C1 segment of cervical spinal cord (tissue), 14 donors: ENCODE measurements at places on chromosomes 4 and X.

DNA sequence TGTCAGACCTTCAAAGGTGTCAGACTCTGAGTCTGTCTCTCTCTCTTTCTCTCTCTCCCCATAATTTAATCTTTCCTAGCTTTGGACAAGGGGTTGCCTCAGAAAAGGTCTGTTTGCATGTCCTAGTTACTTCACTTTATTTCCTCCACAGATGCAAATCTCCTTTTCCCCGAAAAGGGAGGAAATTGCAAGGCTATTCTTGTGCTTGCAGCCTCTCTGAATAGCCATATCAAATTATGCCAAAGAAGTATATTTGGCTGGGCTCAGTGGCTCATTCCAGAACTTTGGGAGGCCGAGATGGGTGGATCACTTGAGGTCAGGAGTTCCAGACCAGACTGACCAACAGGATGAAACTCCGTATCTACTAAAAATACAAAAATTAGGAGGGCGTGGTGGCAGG, 145.6 kb upstream of the GATB start:
- no peak for DNase-seq

DNA sequence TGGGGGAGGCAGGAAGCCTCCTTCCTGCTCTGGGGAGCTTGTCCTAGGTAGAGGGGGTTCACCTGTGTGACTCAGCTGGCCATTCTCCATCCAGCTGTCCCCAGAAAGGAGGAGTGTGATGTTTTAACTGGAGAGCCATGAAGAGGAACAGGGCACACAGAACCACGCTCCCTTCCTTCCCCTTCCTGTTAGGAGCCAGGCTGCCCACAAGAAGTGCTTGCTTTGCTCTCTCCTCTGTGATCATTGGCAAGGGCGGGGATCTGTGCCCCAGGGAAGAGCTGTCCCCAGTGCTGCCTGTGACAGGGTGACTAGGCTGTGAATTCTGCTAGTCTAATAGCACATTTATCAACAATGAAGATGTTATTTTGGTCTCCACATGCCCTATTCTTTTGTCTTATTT, 169.6 kb upstream of the GATB start:
- DNase-seq = no peak

DNA sequence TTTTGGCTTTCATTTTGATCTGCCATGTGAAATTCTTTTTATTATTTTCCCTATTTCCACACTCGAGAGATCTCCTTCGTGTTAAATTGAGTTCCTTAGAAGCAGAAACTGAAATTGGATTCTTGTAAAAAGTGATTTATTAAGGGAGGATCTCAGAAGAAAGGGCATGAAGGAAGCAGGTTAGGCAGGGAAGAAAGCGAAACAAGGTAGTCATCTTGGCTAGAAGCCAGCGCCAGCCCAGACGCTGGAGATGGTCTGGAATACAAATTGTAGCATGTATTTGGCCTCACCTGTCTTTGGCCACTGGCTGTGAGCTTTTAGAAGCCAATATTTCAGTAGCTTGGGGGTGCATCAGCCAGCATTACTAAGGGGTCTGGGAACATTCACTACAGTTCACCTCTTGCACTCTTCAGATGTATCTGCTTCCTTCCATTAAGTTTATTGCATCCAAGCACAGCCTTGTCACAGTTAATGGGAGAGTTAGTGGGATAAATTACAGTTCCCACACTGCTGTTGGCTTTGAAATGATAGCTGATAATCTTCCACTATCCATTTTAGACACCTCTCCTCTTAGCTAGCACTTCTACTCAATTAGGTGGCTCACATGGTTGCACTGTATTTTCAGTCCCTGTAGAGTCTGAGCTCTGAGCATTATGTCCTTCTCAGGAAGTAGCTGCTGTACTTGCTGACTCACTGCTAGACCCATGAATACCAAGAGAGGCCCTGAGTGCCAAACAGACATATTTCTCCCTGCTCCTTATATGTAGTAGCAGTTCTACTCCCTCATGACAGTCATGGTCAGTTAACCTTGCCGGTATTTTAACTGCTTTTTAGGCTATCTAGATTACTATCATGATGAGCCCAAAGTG, 14.6 kb downstream of the GRXCR1 start:
- no peak for DNase-seq

DNA sequence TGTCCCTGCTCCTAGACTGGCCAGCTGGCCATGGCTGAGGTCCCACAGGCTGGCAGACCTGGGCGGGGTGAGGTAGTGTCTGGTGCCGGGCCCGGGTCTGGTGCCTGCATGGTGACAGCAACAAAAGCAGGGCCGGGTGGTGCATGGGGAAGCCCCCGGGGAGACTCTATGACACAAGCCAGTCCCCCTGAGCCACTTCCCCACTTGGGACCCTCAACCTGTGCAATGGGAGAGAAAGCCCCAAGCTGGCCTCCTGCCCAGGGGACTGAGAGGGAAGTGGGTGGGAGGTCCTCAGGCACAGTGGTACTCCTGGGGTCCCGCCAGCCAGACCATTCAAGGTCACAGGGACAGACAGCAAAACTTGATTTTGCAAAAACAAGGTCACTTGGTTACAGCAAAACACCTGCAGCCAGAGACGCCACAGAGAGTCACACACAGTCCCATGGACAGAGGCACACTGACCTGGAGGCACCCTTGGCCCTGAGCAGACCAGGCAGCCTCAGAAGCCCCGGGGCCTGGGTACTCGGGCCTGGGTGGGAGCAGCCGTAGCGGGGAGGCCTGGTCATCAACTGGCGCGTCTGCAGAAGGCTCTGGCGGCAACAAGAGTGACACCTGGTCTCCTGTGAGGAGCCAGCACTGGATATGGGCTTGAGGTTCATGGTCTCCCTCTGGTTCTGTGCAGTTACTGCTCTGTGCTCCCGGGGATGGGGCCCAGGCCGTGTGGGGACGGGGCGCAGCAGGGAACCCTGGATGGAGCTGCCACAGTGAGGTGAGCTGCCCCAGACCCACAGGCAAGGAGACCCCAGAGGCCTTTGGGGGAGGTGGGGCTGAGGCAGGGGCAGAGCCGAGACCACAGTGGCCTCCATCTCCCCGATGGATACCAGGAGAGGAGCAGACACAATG, 60.6 kb downstream of the HTRA3 start:
- no peak for DNase-seq

DNA sequence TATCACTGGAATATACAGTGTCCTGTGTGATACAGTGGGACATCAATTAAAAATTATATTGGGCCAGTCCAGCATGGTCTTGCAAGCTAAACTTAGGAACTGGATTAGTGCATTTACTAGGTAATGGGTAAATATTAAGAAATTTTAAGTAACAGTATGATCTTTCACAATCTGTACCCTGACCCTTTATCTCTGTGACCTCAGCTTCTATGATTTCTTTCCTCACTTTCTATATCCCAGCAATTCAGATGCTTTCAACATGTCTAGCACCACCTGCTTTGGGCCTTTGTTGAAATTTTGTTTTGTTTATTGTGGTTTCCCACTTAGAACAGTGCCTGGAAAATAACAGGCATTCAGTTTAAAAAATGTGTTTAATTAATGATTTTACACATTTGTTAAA, 2295.4 kb downstream of the ARAP2 start:
- no peak for DNase-seq

- no peak for DNase-seq
Measured at GRCh38 chrX:67718926-67719325, 175.1 kb downstream of the AR start.

GRCh38 chrX:635428-636090, 5.0 kb downstream of the SHOX start:
- no peak for DNase-seq

- DNase-seq = no peak
Measured at GRCh38 chr4:24013668-24014422, 124.0 kb upstream of the PPARGC1A start.

DNA sequence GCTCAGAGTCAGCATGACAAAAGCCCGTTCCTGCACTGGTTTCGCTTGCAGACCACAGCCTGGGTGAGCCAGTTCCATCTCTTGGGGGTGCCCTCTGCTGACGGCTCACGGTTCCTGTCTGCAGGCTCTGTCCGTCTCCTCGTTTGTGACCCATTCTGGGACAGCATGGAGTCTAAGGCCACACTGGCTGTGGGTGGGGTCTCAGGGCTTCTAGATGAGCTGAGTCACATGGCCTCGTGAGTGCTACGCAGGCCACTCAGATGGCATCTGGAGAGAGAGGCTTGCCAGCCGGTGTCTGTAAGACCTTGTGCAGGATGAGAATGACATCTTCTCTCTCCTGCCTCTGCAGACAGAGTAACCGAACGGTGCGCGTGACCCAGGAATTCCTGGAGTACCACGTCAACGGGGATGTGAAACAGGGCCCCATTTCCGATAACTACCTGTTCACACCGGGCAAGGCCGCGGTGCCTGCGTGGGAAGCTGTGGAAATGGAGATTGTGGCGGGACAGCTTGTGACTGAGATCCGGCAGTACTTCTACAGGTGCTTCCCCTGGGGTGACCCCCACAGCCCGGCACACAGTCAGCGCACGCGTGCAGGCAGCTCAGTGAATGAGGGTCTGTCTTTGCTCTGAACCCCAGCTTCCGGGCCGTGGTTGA, 31.6 kb upstream of the MRFAP1 start:
- no peak for DNase-seq
